ENCODE measurements at places on chromosomes 2 and 18.

GRCh38 chr2:34110392-34110791, 511.3 kb upstream of the FAM98A start:
- no peak for DNase-seq

- no peak for DNase-seq
These were observed 27.4 kb downstream of the RAPGEF4 start for GRCh38 chr2:172763079-172763478.

DNA sequence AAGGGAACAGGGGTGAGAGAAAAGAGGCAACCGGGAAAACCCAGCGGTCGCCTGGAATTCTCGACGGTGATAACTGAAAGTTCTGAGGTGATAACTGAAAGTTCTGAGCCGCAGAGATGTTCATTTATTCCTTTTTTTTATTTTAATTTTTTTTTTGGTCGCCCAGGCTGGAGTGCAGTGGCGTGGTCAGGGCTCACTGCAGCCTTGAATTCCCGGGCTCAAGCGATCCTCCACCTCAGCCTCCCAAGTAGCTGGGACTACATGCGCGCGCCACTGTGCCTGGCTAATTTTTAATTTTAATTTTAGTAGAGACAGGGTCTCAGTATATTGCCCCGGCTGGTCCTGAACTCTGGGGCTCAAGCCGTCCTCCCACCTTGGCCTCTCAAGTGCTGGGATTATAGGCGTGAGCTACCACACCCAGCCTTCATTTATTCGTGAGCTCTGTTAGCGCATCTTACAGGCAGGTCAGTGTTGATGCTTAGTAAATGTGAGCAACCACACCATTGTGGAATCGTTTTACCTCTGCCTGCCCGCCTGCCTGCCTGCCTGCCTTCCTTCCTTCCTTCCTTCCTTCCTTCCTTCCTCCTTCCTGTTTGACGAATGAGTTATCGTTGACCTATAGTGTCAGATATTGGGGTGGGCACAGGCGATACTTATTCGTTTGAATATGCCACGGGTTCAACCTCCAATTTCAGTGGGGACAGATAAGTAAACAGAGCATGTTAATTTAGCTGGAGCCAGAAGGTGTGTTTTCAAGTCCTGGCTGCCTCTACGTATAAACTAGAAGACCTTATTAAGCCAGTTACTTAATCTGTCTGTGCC, 557 bp upstream of the E2F6 start:
- DNase-seq: no peak

- no peak for DNase-seq
These were observed 32.7 kb downstream of the YPEL5 start for GRCh38 chr2:30179536-30179935.

- no peak for DNase-seq
These were observed 328.9 kb downstream of the CLIP4 start for GRCh38 chr2:29444150-29444549.

- DNase-seq: no peak
These were observed 50.8 kb downstream of the KCTD18 start for GRCh38 chr2:200459101-200459500.

DNA sequence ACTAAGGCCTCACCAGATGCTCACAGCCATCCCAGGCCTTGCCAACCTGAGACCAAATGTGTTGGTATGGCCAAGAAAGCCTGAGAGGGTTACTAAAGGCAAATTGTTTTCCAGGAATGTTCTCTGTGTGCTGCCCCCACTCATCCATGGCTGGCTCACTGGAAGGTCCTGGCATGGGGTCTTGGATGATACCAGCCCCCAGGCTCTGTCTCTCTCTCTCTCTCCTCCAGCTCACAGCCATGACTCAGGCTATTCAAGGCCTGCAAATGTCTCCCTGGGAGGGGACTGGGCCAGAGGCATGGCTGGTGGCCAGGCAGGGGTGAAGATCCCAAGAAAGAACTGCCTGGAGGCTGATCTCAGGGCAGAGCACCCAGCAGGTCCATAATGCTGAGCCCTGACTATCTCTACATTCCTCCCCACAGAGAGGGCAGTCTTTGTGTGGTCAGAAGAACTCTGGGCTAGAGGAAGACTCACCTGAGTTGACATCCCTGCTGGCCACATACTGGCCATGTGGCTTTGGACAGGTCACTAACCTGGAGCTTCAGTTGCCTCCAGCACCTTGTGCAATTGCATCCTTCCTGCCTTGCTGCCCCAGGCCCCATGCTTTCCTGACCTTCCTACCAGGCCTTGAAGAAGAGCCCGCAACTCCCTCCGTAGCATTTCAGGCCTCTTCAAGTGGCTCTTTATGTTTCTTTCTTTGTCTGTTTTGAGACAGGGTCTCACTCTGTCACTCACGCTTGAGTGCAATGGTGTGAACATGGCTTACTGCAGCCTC, 150.4 kb downstream of the ZFP36L2 start:
- DNase-seq: no peak

DNA sequence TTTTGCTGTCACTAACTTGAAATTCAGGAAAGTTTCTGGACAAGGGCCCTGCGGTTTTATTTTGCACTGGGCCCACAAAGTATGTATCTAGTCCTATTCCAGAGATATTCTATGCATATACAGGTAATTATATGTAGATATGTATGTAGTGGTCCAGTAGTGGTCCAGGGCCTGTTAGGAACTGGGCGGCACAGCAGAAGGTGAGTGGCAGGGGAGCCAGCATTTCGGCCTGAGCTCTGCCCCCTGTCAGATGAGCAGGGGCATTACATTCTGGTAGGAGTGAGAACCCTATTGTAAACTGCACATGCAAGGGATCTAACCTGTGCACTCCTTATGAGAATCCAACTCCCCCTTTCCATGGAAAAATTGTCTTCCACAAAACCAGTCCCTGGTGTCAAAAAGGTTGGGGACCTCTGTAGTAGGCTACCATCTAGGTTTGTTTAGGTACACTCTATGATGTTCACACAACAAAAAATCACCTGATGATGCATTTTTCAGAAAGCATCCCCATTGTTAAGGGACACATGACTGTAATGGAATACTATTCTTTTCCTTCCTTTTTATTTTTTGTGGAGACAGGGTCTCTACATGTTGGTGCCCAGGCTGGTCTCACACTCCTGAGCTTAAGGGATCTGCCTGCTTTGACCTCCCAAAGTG, 2.8 kb upstream of the PPP4R3B start:
- no peak for DNase-seq
